CD8-positive, alpha-beta T cell (primary cell): ENCODE measurements at places on chromosomes 2 and 18. TPM values are rescaled to one million over a fixed set of nuclear protein-coding genes. Genes with fewer than 3 reads are reported as not detected.

Gene HNRNPA3
- 144 TPM for total RNA-seq

Gene ZNF804A
- total RNA-seq: not detected

- DNase-seq: no peak
These were observed 51.9 kb downstream of the SLC14A2 start for GRCh38 chr18:45667056-45667736.

GRCh38 chr2:178718283-178718682 lies 88.9 kb downstream of the TTN start:
- no peak for DNase-seq

DNA sequence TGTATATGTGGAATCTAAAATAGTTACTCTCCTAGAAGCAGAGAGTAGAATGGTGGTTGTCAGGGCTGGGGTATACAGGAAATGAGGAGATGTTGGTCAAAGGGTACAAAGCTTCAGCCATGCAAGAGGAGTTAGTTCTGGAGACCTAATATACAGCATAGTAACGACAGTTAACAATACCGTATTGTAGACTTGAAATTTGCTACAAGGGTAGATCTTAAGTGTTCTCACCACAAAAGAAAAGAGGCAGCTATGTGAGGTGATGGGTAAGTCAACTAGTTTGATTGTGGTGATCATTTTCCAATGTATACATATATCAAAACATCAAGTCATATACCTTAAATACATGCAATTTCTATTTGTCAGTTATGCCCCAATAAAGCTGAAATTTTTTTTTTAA lies 98.2 kb upstream of the CYP1B1 start:
- DNase-seq: no peak

GRCh38 chr2:165631089-165631488 lies 161.6 kb downstream of the CSRNP3 start:
- DNase-seq: no peak
